ENCODE measurements at places on chromosomes 7 and 10.

GRCh38 chr10:115355162-115355760, 262.1 kb downstream of the ATRNL1 start:
- no peak for DNase-seq

DNA sequence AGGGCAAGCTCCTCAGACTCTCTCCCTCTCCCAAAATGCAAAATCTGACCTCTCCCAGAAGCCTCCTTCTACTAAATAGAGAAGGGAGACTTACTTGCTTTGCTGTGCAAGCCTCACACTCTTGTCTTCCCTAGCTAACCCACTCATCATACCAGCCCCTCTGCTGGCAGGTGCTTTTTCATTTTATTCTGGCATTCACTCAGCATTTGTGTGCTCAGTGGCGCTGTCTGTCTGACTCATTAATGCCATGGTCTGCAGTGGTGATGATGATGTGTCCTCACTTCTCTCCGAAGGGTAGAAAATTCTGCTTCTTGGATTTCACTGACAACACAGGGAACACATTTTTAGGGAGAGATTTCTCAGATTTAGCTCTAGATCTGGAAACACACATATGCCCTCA, 22.0 kb upstream of the BTRC start:
- no peak for DNase-seq

GRCh38 chr7:83872501-83872900, 223.6 kb upstream of the SEMA3E start:
- DNase-seq = no peak

DNA sequence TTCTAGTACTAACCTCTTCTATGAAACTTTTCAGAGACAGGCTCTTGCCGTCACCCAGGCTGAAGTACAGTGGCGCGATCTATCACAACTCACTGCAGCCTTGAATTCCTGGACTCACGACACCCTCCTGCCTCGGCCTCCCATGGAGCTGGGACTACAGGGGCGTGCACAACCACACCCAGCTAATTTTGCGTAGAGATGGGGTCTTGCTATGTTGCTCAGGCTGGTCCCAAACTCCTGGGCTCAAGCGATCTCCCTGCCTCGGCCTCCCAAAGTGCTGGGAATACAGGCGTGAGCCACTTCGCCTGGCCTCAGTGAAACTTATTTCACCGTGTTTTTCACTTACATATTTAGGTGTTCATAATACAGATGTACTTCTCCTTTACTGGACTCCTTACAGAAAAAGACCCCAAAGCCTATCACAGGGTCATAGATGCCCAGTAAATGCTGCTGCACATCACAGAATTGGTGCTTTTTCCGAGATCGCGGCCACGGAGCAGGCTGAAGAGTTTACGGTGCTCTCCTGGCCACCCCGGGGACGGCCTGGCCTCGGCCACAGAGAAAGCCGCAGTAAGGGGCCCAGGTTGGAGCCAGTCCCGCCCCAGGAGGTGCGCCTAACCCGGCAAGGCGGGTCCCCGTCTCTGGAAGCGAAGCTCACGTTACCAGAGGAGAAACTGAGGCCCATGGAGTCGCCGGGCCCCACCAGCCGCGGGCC, 595 bp downstream of the TBL2 start:
- DNase-seq = no peak

DNA sequence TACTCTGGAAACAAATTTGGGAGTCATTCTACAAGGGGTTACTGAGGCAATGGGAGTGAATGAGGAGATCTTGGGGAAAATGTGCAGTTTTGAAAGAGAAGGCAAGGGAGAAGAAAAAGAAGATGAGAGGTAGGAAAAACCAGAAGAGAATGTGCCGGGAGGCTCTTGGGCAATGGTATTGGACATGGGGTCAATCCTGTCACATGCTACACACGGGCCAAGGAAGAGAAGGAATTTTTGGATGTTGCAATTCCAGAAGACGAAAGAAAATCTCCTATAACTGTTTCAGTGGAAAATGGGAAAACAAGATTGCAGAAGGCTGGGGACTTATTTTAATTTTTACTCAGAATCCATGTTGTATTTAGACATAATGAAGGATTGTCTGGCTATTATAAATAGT, 615.0 kb downstream of the PHTF2 start:
- no peak for DNase-seq

- no peak for DNase-seq
Measured at GRCh38 chr10:125691160-125691981, 8.4 kb upstream of the TEX36 start.

- DNase-seq = no peak
Measured at GRCh38 chr10:18501198-18501597, 150.2 kb downstream of the NSUN6 start.

GRCh38 chr7:38310591-38311101, 37.2 kb upstream of the TARP start:
- DNase-seq = no peak

DNA sequence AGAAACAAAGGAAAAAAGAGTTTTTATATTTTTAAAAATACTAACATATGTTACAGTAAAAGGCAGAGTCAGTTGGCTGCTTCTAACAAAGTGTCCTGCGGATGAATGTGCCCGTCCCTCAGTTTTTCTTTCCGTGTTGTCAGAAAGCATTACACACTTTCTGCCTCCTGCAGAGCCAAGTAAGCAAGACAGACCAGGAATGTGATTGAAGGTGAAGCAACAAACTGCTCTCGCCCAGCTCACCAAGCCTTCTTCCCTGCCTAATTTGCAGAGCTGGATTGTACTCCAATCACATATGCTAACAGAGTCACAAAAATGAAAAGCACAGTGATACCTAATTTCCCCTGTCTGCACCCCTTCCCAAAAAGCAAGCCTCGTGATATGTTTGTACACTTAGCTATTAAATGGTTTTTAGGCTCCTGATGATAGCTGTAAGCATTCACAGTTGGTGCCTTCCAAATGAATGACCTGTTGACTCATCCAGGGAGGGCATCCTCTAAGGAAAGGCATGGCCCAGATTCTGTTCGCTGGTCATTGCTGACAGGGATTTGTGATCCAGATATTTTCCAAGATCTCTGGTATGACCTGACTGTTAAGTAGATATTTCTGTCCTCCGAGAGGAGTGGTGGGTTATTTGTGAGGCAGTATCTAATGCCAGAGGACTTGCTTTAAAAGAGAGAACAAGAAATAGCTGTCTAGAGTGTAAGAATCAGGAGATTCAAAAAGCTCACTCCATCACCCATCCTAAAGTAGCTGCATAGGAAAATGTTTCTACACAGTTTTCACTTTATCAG, 187.3 kb upstream of the PLXDC2 start:
- no peak for DNase-seq

DNA sequence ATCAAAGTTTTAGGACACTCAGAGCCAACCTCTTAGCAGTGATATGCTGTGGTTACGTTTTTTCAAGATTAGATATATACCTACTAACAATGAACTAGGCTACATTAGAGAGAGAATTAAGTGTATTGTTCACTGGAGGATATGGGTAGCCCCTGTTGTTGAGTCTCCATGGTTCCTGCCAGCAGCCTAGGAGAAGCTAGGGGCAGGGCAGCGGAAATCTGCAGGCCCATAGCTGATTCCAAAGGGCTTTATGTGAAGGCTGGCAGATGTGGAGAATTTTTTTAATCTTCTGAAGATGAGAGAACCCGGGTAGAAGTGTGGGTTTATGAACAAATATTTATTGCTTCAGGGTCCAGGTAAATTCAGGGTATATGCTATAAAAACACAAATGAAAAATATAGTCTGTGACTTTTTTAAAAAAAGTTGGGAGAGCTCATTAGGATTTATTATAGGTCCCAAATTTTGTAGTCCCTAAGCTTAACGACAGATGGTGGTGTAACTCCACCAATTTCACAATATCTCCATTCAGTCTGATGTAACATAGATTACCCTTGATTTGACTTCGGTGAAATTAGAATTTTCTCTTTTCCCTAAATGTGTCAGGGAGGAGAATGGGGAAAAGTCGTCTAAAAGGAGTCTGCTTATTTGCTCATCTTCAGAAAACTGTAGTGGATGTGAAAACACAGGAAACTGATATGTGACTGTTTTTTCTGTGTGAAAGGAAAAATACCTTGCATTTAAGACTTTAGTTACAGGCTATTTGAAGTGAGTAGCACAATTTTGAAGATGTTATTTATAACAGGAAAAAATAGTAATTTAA, 163.0 kb upstream of the PPP1R3A start:
- DNase-seq = no peak

DNA sequence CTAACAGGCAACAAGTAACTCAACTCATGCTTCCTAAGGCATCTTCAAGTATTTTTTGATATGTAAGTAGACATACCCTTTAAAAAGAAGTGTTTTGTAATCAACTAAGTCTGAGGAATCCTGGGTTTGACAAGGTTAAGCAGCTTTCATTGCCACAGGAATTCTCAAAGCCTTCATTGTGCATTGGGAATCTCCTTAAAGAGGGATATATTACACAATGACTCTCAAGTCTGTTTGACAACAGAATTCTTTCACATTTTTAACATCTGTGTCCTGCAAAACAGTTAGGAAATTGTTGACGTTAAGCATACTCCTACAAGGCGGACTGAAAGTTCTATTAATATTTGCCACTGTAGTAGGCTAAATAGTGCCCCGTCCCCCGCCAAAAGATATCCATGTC, 71.4 kb downstream of the SGMS1 start:
- DNase-seq = no peak

DNA sequence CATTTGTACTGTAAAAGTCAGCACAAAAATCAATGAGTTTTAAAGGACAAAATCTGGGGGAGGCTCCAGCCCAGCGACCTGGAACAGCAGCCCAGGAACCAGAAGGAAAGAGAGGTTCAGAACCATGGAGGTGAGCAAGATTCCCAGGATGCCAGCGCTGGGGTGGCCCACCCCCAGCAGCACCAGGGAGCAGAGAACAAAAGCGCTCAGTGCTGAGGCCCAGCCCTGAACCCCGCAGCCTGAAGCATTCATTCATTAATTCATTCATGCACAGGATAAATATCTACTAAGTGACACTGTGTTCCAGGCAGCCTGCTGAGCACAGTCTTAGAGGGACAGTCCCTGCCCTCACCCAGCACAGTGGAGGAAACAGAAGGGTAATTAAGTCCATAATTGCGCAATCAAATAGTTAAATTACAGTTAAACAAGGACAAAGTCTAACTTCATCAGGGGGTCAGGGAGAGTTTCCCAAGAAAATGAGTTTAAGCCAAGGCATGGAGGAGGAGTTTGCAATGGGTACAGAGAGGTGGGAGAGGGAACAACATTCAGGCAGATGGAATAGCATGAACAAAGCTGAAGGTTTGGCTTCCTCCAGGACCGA, 202.3 kb downstream of the GRID1 start:
- DNase-seq = no peak

DNA sequence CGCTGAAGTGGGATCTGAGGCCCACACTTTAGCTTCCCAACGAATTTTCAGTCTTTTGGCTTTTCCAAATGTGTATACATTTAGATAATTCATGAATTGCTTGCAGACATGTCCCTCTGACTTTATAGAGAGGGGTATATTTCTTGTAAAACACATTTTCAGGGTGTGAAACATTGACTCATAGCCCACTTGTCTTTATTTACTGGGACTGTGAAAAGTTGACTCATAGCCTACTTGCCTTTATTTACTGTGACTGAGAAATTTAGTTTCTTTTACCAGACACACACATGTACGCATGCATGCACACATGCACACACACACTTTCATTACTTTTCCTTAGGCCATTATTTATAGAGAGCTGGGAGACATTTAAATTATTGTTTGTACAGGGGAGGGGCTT, 79.1 kb downstream of the VTI1A start:
- DNase-seq = no peak

DNA sequence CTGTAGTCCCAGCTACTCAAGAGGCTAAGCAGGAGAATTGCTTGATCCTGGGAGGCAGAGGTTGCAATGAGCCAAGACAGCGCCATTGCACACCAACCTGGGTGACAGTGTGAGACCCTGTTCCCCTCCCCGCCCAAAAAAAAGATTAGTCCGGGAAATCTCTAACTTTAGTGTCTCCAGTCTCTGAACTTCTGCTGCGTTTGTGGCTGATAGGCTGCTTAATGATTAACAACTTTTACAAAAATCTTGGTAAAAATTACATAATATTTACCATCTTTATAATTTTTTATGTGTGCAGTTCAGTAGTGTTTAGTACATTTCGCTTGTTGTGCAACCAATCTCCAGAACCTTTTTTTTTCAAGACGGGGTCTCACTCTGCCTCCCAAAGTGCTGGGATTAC, 9.7 kb upstream of the PLAU start:
- DNase-seq = no peak

GRCh38 chr7:82700741-82701140, 257.2 kb upstream of the CACNA2D1 start:
- DNase-seq = no peak

DNA sequence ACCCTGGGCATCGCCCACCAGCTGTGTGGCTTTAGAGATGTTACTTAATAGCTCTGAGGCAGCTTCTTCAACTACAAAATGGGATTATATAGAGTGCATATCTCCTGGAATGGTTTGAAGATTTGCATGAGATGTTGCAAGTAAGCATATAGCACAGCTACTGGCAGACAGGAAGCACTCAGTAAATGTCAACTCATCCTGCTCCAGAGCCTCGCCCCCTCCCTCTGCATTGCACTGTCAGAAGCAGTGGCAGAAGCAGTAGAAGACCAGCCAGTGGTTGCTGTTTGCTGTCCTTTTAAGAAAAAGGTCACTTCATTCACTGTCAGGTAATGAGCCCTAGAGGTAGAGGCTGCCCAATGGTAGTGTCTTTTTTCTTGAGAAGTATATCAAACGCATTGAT, 180.0 kb upstream of the GHITM start:
- DNase-seq = no peak

DNA sequence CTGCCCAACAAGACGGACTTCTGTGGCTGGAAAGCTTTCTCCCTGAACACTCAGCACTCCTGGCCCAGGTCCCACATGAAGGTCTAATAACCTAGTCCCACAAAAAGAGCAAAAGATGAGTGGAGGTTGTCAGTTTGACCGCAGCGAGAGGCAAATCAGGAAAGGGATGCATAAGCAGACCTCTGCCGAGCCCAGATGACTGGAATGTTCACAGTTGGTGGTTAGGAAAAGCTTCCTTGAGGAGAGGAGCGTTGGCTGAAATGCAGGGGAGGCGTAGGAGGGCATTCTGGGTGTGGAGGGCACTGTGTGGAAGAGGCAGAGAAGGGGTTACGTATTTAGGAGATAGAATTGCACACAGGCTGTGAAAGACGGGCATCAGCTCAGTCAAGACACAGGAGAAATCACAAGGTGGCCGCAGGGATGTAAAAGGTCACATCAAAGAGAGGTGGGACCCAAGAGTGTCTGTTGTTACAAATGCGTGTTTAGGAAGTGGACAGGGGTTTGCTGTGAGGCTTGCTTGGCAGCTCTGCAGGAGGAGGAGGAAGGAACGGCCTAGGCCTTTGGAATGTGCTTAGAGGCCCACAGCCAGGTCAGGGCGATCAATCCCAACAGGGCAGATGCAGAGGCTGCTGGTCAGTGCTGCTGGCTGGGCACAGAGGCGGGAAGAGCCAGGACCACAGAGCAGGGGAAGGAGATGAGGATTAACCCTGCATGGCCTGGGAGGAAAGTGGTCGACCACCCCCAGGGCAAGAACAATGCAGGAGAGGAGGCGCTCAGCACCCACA, 133.5 kb downstream of the VIPR2 start:
- no peak for DNase-seq

GRCh38 chr7:33423646-33424020, 294.3 kb downstream of the BBS9 start:
- DNase-seq = no peak

GRCh38 chr7:31663072-31663471, 23.9 kb upstream of the PPP1R17 start:
- no peak for DNase-seq

GRCh38 chr10:78264361-78264760, 230.7 kb downstream of the RPS24 start:
- DNase-seq = no peak

GRCh38 chr10:67853512-67853911, 15.5 kb upstream of the DNAJC12 start:
- DNase-seq = no peak

Data from cortex of kidney (tissue), 1 donor.